ENCODE measurements at places on chromosomes 3 and 15.

GRCh38 chr15:51706926-51707608 lies 25.8 kb downstream of the SCG3 start:
- DNase-seq: no peak

GRCh38 chr3:154129625-154130024 lies 8.4 kb downstream of the ARHGEF26 start:
- no peak for DNase-seq

DNA sequence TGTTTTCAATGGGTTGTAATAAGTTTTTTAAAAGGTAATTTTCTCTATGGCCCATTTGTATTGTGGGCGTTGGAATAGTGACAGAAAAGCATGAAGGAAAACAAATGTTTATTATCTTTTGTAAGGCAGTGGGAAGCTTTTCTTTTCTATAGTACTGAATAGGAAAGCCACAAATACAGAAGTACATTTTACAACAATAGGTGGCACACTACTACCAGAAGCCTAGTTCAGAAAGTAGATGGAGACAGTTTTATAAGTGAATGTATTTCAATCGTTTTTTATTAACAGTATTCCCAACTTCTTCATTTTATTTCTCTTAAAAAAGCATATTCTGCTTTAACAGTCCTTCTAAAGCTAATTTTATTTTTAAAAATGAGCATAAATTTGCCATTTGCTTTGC lies 296.7 kb downstream of the PTPRG start:
- no peak for DNase-seq

DNA sequence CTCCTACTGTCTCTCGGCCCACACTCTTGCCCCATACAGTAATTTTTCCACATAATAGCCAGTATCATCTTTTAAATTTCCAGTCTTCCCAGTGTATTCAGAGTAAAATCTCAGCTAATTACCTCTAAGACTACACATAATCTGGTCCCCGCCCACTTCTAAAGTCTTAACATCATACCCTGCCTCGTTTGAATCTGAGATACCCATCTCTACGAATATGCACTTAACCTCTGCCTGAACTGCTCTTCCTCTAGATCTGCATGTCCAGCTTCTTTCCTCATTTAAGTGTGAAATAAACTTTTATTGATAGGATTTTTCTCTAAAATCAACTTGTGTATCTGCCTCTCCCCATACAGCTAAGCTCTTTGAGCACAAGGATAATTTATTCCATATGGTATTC lies 34.6 kb downstream of the COPS2 start:
- DNase-seq: no peak

DNA sequence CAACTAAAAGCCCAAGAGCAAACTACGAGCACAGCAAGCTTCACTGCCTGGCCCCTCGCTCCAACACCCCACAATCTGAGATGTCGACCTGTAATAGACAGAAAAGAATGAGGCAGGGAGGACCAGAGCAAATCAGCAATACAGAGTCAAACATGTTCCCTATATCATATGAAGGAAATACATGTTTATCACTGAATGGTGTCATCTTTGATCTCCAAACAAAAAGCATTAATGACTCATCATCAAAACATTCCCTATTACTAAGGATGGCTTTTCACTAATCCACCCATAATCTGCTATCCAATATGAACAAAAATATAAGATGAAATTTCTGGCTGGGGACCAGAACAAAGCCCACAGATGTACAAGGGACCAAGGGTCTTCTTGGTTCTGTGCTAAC lies 34.7 kb downstream of the MYO5A start:
- DNase-seq: no peak

- no peak for DNase-seq
Measured at GRCh38 chr3:110598847-110599490, 472.6 kb upstream of the NECTIN3 start.

GRCh38 chr3:187567021-187567420 lies 103.2 kb downstream of the SST start:
- DNase-seq: no peak

DNA sequence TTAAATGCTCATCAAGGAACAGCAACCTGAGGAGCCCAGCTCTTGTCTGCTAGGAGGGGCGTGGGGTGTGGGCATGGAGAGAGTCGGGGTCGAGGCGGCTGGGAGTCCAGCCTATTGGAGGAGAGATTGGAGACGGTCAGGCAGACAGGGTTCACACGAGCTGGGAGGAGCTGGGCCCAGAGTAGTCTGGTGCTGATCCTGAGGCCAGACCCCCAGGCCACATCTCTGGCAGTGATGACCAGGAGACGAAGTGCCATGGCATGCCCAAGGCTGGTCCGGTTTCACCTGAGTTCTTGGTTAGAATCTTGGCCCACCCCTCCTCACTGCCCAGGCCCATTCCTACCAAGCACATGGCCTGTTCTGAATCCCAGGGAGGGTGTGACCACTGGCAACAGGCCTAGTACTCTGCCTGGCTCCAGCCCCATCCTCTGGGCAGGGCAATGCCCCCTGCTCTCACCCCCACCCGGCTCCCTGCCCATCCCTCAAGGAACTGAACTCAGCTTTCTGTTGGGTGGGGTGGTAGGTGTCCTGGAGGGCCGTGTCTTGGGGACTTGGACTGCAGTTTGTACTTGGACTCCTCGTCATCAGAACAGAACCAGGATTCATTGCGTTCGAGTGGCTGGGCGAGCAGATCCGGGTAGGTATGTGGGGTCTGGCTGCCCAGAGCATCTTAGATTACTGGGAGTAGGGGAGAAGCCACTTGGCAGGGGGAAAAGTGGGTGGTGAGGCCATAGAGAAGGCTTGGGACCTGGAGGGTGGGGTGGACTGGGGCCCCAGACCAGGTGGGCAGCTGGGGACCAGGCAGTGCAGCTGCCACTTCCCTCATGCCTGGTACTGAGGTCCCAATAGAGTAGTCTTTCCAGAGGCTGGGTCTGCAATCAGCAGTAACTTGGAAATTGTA lies 20.8 kb downstream of the SLC28A1 start:
- no peak for DNase-seq

- no peak for DNase-seq
Measured at GRCh38 chr3:31546162-31546561, 13.4 kb downstream of the STT3B start.

- DNase-seq: no peak
Measured at GRCh38 chr15:52485290-52485689, 43.4 kb downstream of the MYO5A start.

- DNase-seq: no peak
Measured at GRCh38 chr3:126402666-126403302, 8.1 kb downstream of the CFAP100 start.

DNA sequence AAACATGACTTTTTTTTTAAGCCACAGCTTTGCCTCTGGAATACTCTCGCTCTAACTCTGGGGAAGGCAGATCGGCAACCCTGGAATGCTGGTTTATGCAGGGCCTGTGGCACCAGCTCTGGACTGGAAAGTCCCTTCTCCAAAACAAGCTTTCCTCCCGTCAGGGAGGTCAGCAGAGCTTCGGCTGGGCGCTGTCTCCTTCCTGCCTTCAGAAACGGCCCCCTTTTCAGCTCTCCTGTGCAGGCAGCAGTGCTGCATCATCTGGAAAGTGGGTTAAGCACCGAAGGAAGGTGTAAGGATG lies 42.7 kb upstream of the SKOR1 start:
- no peak for DNase-seq

GRCh38 chr15:101126618-101127505 lies 125.0 kb downstream of the CHSY1 start:
- no peak for DNase-seq

All from NCI-H1105 (cell line).